Subcutaneous preadipocyte (primary cell): ENCODE measurements at places on chromosomes 4 and X. TPM values are rescaled to one million over a fixed set of nuclear protein-coding genes. Genes with fewer than 3 reads are reported as not detected.

Gene ITIH6
- total RNA-seq: not detected in 2 replicates

Gene ANXA3
- 4.7 and 5.9 TPM in 2 replicates for total RNA-seq

Gene F8A1
- total RNA-seq: 4.8 and 5.1 TPM in 2 replicates

Gene FRMD7
- under 0.01 TPM in 1 of 2 replicates, not detected in the other for total RNA-seq

Gene FMR1NB
- total RNA-seq: not detected in 2 replicates

Gene RAPGEF2
- total RNA-seq: 25.4 and 43.2 TPM in 2 replicates

Gene PGRMC1
- 156 and 207 TPM in 2 replicates for total RNA-seq

Gene ENPEP
- 0.37 and 0.78 TPM in 2 replicates for total RNA-seq

Gene P2RY8
- total RNA-seq: not detected in 2 replicates

Gene CLDN34
- total RNA-seq: not detected in 2 replicates

Gene EPGN
- total RNA-seq: 0.73 and 21.3 TPM in 2 replicates

Gene BTK
- not detected in 2 replicates for total RNA-seq

Gene TRIM75
- not detected in 2 replicates for total RNA-seq

Gene FGD1
- 8.5 and 11.7 TPM in 2 replicates for total RNA-seq

Gene SOWAHD
- total RNA-seq: not detected in 2 replicates

Gene SPANXB1
- total RNA-seq: not detected in 2 replicates

Gene MAGEA10
- not detected in 2 replicates for total RNA-seq

Gene CXCL6
- 0.59 and 6.2 TPM in 2 replicates for total RNA-seq

Gene ARR3
- total RNA-seq: not detected in 2 replicates
